GM04503 (cell line): ENCODE measurements at places on chromosomes 11 and 22.
A peak's percentile ranks its signal among the peaks of the same experiment; 100 is the strongest.

DNA sequence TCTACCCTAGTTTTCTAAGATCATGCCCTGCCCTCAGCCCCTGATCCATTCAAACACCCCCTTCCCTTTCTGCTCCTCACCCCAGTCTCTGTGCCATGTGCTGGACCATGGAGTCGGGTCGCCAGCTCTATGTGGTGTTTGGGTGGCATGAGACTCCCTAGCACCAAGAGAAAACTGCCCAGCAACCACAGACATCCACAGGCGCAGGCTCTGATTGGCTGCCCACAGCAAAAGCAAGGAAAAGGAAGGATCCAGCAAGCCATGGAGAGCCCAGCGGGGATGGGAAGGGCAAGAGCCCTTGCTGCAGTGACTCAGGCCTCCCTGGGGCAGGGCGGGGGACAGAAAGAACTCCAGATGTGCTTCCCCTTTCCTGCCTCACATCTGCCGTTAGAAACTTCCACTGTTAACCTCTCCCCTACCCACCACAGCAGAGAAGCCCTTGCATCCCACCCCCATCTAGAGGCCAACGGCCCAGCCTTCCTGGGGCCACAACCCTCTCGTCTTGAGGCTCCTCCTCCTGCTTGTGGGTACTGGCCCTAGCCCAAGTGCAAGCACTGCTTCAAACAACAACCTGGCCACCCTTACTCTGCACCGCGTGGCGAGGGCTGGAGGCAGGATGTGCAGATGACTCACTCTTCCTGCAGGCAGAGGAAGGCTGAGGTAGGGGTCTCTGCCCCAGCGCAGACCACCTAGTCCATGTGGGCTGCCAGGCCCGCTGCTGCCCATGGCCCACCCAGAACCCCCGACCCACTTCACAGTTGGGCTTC is 9.7 kb upstream of the AHNAK start:
- peak; percentile 88 for DNase-seq

- no peak for DNase-seq
Measured at GRCh38 chr11:72224564-72225410, at the start of gene INPPL1. Gene INPPL1 (plus strand): TSS chr11:72224767. CDS start chr11:72224985, 218 bp downstream.

DNA sequence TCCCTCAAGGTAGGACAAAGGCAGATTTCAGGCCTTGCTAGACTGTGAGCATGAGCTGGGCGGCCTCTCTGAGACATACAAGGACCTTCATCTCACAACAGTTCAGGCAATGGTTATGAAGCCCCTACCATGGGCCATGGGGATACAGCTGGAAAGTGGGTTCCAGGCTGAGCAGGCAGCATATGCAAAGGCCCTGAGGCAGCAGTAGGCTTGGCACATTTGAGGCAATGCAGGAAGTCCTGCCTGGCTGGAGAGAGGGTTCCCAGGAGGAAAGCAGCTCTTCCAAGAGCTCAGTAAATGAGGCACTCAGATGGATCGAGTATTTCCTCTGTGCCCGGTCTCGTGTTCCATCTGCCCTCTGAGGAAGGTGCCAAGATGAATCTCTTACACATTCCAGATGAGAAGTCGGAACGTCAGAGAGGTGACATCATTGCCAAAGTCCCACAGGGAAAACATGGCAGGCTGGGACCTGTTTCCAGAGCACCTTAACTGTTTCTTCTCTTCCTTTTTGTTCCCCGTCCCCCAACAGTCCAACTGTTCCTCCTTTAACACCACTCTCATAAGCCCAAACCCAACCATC is 388.6 kb downstream of the MN1 start:
- no peak for DNase-seq

- no peak for DNase-seq
Measured at GRCh38 chr22:39928536-39929520, 27.9 kb downstream of the GRAP2 start.

GRCh38 chr22:43465291-43466015 is 53.6 kb downstream of the MPPED1 start:
- no peak for DNase-seq

GRCh38 chr11:117600234-117600783 is 196.7 kb downstream of the DSCAML1 start:
- no peak for DNase-seq

GRCh38 chr11:12211331-12212065 is 101.1 kb downstream of the MICAL2 start:
- no peak for DNase-seq

DNA sequence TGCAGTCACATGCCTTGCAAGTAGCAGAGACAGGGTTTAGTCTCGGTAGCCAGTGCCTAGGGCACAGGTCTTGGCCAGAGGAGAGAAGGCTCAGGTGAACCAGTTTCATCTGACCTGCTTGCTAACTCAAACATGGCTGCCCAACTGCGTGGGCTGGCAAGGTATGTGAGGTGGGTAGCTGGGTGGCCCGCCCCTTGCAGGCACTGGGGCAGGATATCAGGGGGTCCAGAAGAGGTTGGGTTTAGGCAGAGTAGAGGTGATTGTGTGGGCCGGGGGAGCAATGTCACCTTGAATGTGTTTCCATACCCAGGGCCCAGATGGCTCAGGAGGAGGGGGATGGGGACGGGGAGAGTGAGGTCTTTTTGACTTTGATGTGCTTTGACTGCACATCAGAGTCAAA is 37.7 kb downstream of the ST3GAL4 start:
- DNase-seq: no peak

- DNase-seq: no peak
Measured at GRCh38 chr11:2477254-2477653, 32.4 kb downstream of the KCNQ1 start.

DNA sequence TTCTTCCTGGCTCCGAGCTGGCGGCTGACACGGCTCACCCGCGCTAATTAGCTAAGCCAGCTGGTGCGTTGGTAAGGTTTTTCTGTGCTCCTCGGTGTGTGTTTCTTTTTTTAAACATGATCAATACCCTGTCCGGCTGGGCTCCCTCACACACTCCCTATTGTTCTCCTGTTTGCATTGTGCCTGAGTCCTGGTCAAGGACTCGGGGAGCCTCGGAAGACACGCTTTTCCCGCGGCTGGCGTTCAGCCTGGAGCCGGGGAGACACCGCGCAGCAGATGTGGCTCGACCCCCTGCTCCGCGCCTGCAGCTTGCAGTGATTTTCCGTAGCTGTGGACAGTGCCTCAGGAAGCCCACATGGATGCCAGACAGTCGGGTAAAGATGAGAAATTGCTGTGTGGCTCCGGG is 454.9 kb upstream of the CADM1 start:
- no peak for DNase-seq

- DNase-seq: no peak
Measured at GRCh38 chr11:45907911-45908370, 870 bp upstream of the FREY1 start.

DNA sequence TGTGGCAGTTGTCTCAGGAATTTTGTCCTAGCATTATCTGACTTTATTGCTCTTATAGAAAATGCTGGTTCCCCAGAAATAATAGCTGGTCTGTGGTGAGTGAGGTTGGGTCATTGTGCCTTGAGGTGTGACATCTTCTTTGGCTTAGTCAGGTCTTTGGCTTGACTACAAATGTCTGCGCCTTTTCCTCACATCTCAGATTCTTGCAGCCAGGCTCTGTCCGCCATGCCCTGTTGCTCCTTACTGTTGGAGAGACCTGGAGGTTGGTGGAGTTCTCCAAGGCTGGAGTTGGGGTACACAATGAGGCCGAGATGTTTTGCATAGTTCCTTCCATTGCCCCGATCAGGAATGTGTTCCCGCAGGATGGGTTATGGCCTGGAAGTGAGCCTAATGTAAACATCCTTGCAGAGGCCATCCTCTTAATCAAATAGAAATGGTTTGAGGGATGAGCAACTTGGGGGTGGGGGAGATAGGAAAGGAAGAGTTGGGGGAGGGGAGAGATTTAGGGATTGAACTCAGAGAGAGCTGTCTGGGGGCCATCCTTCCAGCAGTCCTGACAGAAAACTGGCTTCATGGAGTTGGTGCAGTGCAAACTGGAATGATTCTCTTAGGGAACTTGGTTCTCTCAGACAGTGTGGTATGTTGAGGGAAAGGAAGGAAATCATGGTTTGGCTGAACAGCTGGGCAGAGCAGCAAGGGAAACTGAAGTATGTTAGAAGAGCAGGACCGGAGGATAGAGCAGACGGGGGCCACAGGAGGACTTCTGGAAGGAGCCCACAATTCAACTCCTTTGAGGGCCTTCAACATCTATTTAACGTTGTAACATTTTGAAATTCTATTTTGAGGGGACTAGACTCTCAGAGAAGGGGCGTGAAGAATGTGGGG is 49.9 kb downstream of the ZBTB16 start:
- no peak for DNase-seq

GRCh38 chr22:31898926-31899325 is 45.4 kb upstream of the YWHAH start:
- DNase-seq: no peak

DNA sequence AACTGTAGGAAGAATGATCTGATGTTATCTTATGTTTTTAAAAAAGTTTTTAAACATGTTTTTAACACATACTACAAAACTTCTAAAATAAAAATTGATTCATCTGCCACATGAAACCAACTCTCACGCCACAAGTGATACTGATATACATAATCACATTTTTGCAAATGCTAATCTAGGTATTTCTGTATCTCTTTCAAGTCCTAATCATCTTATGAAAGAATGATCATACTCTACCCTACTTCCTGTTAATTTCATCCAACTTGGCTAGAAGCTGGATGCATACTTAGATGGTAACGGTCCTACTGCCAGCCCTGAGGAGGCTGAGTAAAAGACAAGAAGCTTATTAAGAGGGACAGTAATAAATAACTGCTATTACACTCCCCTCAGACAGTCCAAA is 19.2 kb downstream of the THAP12 start:
- no peak for DNase-seq

DNA sequence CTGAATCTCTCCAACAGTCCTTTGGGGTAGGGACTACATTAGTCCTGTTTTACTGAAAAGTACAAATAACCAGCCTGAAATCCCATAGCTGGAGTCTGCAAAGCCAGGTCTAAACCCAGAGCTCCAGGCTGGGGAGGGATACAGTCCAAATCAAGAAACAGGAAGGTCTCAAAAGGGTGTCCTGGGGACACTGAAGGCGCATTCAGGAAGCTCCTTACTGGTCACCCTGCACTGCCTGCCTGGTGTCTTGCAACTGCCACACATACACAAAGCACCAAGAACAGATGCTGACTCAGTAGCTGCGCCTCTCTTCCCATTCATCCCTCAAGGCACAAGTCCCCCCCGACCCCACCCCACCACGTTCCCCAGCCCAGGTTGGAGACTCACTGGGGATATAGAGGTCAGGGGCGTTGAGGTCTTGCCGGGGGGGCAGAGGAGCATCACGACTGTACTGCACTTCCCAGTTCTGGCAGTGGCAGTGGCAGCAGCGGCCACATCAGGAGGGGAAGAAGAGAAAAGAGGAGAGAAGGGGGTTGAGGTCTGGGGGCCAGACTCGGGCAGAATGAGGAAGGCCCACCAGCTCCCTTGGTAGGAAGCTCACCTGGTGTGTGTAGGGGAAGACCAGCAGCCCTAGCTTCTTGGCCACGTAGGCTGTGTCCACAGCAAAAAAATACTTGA is 1.6 kb downstream of the YIF1A start:
- DNase-seq: no peak

GRCh38 chr22:22670076-22670795 is 25.8 kb downstream of the GGTLC2 start:
- DNase-seq: no peak

- no peak for DNase-seq
Measured at GRCh38 chr11:131599285-131599684, 228.9 kb downstream of the NTM start.
